ENCODE measurements at places on chromosomes 1 and 21.

GRCh38 chr1:66996018-66996682 is 57.8 kb downstream of the SLC35D1 start:
- DNase-seq = peak; percentile 83

GRCh38 chr1:32929366-32929765 is 28.2 kb upstream of the TMEM54 start:
- DNase-seq = no peak

GRCh38 chr1:152673016-152673415 is 2.1 kb upstream of the LCE2C start:
- DNase-seq = peak; percentile 2

GRCh38 chr1:20081353-20081810 is 11.4 kb downstream of the PLA2G5 start:
- no peak for DNase-seq

DNA sequence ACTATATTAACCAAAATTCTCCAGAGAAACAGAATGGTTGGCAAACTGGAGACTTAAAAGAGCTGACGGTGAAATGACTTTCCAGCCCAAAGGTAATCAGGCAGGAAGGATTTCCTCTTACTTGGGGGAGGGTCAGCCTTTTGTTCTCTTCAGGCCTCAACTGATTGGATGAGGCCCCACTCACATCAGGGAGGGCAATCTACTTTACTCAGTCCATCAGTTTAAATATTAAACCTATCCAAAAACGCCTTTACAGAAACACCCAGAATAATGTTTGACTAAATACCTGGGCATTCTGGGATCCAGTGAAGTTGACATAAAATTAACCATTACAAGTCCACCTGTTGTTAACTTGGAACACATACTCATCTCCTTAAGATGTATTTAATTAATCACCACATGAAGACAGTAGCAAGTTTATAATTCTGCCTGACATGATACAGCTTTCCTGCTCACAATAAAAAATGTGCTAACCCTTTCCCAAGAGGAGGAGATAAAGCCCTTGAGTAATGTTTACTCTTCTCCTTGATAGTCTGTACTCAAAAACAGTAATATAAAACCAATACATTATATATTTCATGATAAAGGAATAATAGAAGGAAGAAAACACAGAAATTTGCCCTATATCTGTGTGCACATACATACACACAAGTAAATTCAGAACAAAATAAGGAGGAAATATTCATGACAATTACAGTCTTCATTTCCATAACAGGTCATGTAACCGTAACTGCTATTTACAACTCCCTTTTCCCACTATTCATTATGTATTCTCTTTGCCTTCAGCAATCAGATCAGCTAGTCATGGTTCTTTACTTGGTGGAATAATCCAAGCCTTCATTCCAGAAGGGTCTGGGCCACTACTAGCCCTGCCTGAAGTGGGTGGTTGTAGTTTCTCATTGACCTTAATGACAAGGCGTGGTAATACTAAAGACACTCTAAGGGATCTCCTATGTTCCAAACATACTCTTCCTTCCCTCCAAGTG is 107.5 kb upstream of the RUNX1 start:
- no peak for DNase-seq

DNA sequence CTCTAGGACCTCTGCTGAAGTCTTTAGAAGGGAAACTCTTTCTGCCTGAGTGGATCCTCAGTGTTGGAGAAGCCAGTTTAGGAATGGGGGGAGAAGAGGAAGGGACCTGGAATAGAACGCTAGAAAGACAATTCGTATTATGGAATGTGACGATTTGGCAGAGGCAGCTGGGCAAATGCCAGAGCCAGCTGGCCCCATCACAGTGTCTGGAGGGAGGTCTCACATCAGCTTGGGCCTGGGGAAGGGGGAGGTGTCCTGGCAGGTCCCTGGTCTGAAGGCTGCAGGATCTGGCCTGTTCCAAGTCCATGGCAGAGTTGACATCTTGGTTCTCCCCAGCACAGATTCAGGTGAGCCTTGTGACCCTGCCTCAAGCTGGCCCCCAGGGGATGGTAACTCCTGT is 11.3 kb downstream of the TMCC2 start:
- no peak for DNase-seq
